Hepatic stellate cell (primary cell): ENCODE measurements at places on chromosomes 5 and 9.

DNA sequence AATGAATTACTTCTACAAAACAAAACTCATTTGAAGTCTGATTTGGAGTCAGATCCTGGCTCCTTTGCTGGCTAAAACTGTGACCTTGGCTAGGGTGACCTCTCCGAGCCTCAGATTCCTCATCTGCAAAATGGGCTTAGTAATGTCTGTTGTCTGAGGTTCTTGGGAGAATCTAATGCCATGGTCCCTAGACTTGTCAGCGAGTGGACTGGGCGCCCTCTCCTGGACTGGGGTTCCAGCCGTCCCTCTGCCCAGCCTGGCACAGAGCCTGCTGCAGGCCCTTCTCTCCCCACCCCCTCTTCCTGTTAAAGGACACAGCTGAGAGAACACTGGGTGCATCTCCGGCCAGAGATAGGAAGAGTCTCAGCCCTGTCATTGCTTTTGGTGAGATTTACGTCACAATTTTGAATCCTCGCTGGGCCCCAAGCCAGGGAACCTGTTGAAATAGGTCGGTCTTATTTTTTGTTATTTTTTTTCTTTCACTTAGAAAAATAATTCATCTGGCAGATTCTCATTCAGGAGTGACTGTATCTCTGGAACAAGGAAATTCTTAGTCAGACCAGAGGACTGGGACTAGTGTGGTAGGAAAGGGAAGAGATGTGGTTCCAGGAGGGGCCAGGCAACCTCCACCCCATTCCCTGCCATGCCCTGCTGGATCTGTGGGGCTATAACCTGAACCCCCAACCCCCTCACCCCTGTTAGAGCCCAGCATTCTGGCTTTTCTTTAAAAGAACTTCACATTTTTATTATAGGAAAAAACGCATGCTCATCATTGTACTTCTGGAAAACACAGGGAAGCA, 48.2 kb upstream of the RPL26L1 start:
- DNase-seq = peak; percentile 69

DNA sequence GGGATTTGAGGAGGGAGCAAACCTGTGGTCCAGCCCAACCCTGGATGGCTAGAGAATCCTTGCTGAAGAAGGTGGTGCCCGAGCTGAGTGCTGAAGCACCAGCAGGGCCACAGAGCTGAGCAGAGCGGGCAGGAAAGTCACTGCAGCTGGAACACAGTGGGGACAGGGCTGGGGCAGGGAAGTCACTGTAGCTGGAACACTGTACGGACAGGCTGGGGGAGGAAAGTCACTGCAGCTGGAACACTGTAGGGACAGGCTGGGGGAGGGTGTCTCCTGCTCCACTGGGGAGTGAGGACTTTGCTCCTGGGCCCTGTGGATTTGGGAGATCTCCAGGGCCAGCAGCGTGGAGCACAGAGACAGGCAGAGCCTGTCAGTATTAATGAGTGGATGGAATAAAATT, 9.0 kb upstream of the SUSD3 start:
- DNase-seq = no peak

DNA sequence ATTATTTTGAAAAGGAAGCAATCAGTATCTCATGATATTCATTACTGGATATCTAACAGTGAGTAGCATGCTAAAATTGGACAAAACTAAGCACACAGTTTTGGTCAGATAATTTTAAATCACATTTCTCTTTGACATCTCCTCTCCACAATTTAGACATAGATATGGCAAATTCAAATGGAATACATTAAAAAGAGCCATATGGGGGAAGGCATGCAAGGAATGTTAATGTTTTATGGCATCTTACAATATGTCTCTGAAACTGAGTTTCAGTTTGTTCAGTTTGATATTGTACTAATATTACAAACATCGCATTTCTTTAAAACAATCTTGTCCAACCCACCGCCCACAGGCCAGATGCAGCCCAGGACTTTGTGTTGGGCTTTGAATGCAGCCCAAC, 151.0 kb downstream of the HTR1A start:
- DNase-seq = no peak

DNA sequence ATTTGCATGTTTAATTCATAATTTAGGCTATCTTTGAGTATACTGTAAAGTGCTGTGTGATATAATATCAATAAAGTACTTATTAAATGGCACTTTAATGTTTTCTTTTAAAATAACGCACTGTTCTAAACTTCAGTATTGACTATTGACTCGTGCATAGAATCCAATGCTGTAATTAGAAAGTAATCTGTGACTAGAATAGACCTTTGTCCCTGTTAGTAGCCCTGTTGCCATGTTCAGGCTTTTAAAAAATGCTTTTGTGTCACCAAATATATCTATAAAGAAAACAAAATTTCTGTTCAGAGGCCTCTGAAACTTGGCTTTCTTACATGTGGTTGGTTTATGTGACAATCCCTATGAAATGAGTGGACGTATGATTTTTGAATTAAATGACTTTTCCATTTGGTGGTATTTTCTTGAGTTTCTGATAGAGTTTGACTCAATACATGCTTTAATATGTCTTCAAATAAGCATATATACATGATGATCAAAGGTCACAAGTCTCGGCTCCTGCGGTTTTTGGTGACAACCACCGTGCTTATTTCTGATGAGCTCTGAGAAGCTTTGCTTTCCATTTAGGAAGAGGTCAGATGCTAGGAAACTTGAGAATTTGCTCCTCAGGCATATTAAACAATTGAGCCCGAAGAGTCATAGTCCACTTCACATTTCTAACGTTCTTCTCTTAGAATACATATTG, 174.7 kb downstream of the NR3C1 start:
- DNase-seq = no peak

DNA sequence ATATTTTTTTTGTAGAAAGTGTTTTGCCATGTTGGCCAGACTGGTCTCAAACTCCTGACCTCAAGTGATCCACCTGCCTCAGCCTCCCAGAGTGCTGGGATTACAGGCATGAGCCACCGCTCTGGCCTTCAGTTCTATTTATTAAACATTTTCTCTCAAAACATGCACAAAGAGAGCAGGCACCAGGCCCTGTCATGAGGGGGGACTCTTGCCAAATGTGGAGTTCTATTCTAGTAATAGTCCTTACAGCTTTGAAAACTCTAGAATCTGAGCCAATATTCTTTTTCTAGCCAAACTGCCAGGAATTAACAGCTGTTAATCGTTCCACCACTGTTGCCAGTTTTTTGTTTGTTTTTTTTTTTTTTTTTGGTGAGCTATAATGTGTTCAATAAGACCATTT, 124.6 kb downstream of the TARS1 start:
- DNase-seq = no peak

- DNase-seq = peak; percentile 50
Measured at GRCh38 chr5:131589510-131590348, 45.3 kb downstream of the RAPGEF6 start.

- peak; percentile 11 for DNase-seq
Measured at GRCh38 chr5:148290271-148291195, 21.7 kb upstream of the SPINK7 start.

GRCh38 chr9:98610211-98610610, 98.5 kb downstream of the GABBR2 start:
- no peak for DNase-seq

DNA sequence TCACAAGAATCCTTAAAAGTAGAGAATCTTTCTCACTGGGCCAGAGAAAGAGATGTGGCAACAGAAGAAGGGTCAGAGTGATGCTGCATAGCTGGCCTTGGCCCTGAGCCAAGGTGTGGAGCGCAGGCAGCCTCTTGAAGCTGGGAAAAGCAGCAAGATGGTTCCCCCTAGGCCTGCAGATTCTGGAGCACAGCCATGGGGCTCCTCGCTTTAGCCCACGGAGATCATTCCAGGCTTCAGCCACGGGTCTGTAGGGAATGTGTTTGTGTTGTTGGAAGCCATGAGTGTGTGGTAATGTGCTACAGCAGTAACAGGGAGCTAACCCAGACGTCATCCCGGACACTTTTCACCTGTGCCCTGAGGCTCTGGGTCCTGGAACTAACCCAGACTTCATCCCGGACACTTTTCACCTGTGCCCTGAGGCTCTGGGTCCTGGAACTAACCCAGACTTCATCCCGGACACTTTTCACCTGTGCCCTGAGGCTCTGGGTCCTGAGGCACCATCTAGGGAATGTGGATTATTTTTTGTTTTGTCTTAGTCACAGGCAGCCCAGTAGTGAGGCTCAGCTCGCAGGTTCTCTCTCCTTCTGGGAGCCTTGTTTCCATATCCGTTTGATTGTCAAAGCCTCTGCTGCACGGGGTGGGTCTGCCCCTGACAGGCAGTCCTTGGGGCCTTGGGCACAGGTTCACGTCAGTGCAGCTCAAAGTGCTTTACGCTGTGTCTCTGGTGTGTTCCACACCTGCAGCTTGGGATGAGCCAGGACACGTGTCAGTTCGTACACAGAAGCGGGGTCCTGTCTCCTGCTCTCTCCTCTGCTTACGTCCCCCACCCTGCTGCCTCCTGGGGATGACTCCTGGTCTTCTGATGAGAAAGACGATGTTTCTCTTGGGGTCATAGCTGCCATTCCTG, 56.3 kb upstream of the EXOC3 start:
- no peak for DNase-seq

DNA sequence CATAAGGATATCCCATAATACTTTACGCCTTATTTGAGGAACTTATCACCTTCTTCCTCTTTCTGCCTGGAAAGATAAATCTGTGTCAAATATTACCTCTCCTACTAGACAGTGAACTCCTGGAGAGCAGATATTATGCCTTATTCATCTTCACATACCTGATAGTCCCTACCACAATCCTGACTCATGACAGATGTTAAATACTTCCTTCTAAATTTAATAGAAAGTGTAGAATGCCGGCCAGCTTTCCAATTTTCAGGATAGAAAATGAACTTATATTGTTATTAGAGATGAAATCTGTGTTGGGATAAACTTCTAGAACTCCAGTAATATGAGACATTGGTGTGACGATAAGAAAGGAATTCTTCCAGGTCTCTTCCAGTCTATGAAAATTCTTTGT, 89.0 kb downstream of the GCNT4 start:
- DNase-seq = no peak

- DNase-seq = no peak
Measured at GRCh38 chr5:93805616-93806379, 64.4 kb upstream of the POU5F2 start.

DNA sequence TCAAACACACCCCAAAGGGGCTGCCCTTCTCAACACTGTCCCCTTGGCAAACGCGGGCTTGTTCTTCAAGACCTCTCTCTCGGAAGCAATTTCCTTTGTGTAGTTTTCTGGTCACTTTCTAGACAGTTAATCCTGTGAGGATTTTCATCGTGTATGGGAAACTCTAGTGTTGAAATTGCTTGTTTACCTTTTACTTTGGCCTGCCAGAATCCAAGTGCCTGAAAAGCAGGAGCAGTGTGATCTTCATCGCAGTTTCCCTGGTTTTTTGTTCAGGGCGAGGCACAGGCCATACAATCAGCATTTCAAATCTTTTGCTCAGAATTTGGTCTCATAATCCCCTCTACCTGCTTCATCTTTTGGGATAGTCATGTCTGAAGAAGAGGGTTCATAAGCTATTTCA, 115.7 kb upstream of the C9orf72 start:
- no peak for DNase-seq
